Suprapubic skin (tissue), 4 donors: ENCODE measurements at places on chromosomes 13 and 19.

DNA sequence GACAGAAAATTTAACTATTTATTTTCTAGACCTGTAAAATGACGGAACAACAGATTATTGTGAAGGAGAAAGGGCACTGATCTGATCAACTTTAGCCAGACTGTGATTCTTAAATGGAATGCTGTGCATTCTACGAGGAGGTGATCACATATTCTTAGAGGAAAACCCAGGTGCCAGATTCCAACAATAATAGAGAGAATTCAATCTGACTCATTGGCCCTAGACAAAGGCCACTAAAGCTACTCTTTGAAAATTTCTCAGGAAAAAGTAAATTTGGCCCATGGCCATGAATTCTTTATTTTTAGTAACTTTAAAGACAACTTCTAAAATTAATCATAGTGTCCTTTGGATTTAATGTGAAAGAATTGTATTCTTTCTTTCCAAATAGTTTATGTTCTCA lies 58.6 kb upstream of the POSTN start:
- no peak for DNase-seq

DNA sequence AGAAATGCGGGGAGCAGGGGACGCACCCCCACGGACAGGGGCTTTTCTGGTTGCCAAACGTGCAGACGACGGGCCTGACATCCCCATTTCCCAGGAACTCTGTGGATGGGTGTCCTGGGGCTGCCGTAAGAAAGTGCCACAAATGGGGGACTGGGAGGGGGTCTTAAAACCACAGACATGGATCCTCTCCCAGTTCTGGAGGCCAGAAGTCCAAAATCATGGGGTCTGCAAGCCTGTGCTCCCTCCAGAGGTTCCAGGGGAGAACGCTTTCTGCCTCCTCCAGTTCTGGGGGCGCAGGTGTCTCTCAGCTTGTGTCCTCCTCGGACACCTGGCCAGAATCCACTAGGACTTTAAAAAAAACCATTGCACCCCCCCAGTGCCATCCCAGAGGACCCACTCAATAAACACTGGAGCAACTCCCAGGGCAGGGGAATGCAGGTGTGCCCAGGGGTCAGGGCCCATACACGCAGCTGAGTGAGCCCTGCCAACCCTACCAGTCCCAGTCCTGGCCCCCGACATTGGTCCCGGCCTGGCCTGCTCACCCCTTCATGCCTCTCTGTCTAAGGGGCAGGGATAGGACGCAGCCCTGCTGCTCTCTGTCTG lies 103.9 kb downstream of the GADD45B start:
- DNase-seq: peak; percentile 65

GRCh38 chr19:56405062-56405461 lies 930 bp downstream of the ZNF583 start:
- DNase-seq: no peak

GRCh38 chr19:19632661-19633060 lies 4.6 kb upstream of the LPAR2 start:
- no peak for DNase-seq

DNA sequence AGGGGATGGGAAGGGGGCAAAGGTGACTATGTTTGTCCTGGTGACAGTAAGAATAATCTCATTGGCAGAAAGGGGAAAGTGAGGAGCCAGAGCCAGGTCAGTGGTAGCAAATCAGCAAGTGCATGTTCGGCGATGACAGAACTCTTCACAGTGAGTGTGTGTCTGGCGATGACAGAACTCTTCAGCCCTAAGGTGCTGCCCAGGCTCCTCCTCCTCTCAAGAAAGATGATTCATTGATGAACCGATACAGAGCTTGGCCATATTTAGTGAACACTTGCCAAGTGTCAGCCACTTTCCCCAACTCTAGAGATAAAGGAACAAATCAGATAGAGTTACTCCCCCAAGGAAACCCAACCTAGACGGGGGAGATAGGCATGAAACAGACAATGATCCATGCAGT lies 199.3 kb upstream of the UBL3 start:
- DNase-seq: no peak
